ENCODE measurements at places on chromosomes 7 and 10.

- DNase-seq = no peak
Measured at GRCh38 chr10:129465796-129466702, 992 bp upstream of the MGMT start.

- no peak for DNase-seq
Measured at GRCh38 chr7:52355053-52355452, 680.4 kb upstream of the POM121L12 start.

GRCh38 chr10:33365871-33366411 is 31.5 kb upstream of the NRP1 start:
- DNase-seq = peak; percentile 23

- DNase-seq = no peak
Measured at GRCh38 chr10:58023341-58024073, 244.2 kb downstream of the IPMK start.

DNA sequence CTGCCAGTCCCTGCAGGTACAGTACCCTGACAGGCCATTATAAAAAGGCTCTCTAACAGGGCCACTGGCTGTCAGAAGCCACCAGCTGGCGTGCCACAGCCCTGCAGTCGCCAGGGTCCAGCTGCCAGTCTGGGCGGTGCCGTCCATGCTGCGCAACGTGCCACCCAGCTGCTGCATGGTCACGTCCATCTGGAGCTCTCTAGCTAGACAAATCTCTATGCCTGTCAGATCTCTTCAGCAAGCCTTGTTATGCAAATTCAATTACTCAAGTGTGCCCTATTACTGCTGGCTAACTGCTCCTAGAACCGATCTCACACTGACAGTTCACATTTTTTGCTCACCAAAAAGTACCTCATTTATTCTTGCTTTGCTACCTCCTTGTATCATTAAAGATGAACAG is 75.9 kb downstream of the HIBADH start:
- DNase-seq = peak; percentile 1

DNA sequence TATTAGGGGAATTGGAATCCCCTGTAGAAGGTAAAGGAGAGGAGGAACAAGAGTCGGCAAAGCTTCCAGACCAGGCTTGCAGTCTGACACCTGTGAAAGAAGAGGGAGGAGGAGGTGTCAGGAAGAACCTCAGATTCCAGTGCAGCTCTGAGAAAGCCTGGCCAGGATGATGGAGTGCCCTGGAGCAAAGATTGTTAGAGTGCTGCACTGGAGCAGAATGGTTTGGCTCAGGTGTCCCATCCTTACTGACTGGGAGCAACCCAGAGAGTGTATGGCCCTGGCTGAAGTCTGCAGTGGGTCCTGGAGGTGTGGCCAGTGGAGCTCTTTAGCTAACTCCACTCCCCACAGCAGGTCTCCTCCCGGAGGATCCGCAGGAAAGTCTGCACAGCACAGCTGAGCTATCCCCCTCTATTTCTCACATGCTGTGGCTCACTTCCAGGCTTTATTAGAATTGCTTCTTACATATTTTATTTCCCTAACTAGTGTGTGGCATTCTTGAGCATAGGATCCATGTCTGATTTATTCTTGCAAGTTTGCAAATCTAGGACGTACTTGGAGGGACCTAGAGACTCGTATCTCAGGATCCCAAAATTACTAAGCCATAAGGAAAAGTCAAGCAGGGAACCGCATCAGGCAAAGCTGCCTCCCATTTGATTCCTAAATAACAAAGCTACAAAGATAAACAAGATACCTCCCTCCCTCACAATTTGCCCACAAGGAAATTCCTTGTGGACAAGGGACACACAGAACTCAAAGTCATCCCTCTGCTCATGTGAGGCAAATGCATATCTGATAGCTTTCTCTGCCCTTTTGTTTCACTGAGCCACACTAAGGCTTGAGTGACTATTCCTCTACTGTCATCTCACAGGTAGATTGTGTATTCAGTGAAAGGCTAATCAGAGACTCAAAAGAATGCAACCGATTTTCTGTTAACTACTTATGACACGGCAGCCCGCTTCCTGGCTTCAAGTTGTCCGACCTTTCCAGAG is 58.8 kb downstream of the VIM start:
- no peak for DNase-seq

DNA sequence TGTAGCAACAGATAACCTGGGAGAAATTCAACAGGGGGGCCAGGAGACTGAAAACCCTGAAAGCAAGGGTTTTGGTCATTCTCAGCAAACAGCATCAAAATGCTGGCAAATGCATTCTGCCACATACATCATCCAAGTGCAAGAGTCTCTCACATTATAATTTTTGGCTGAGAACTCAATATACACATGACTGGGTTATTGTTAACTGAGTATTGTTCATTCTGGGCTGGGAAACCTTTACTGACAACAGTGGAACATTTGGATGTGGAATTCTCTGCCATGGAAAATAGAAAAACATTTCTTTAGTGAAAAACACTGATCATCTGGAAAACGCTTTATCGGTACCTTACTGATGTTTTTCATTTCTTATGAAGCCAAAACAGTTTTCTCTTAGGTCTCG is 73.1 kb upstream of the MET start:
- DNase-seq = no peak

- no peak for DNase-seq
Measured at GRCh38 chr7:95531605-95532219, 46.0 kb downstream of the ASB4 start.

- no peak for DNase-seq
Measured at GRCh38 chr7:67866054-67866453, 869.4 kb downstream of the TYW1 start.

GRCh38 chr7:16730937-16731336 is 22.6 kb upstream of the TSPAN13 start:
- no peak for DNase-seq

DNA sequence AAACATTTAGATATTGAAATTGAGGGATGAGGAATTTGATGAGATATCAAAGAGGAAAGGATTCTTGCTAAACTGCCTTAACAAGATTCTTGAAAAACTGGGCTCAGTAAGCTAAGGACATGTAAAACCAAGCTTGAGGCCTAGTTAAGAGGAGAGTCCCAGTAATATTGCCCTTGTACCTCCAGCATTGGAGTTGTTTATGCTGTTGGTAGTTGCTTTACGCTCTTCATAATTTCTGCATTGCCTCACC is 156.1 kb upstream of the TRIM24 start:
- DNase-seq = no peak

GRCh38 chr10:48611133-48611532 is 6.3 kb upstream of the ARHGAP22 start:
- DNase-seq = no peak

DNA sequence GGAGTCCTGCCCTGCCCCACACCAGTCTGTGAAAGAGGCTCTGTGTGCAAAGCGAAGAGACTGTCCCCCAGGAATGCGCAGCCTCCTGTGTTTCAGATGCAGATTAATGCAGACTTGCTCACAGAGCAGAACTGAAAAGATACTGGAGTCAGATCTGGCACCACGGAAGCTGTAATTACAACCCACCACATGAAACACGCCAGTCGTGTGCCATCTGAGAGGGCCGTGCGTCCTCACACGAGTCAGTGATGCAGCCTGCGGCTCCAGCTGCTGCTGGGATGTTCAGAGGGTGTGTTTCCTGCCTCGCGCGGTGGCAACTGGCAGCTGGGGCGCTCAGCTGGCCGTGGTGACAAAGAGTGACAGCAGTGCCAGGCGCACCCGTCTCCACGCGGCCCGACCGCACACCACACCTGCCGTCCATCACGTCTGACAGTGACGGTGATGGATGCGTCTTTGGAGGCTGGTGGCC is 50.0 kb downstream of the NKX6-2 start:
- DNase-seq = no peak

- DNase-seq = no peak
Measured at GRCh38 chr7:22486597-22486996, 13.4 kb downstream of the STEAP1B start.

DNA sequence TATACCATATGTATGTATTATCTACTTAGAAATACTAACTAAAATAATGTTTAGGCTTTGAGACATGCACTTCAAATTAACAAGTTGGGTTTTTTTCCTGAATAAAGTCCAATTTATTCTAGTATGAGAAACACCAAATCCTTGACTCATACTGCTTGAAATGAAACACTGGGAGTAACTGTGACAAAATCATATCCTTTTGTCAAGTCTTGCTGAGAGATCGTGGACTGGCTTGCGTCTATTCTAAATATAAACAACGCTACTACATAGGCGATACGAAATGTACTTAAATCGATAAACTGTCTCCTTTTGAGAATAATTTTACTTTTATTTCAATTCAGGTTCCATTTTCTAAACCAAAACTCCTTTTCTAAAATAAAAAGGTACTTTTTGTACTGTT is 16.3 kb downstream of the SMURF1 start:
- no peak for DNase-seq

GRCh38 chr7:30549931-30550493 is 44.7 kb upstream of the GARS1 start:
- no peak for DNase-seq

DNA sequence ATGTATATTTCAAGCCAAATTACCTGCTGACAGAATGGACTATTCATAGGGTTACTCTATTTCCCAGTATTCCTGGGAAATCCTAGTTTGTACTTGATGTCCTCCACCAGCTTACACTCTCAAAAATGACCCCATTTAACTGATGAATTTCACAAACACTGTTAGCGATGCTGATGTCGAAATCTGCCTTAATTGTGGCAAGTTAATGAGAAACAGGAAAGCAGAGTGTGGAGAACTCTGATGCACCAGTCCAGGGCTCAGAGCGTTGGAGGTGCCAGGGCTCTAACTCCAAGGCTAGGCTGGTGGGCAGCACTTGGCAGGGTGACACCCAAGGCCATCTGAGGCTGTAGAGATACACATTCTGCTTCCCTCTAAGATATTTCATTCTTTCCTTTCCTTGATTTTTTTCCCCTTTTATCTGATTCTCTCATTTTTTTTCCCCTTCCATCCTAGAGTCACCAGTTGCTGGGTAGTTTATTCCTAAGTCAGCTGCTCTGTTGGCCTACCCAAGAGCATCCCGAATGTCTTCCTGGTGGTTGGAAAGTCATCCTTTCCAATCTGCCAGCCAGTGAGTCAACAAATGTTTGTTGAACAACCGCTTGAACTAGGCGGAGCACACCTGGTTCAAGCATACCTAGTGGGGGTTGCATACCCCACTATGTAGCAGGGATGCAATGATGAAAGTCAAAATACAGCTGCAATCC is 525.0 kb upstream of the NRP1 start:
- no peak for DNase-seq

DNA sequence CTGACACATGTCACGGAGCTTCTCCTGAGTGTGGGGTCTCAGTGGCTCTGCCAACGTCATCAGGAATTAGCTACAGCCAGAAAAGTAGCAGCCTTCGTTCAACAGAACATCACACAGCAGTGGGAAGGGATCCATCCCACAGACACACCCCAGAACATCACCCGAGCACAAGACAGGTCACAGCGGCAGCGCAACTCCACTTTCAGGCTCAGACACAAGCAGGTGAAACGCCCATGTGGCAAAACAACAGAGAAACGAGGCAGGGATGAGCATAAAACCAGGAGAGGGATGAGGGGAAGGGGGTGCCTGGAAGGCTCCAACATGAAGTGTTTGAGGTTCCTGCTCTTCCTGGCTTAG is 44.8 kb downstream of the CAMK2B start:
- DNase-seq = no peak

DNA sequence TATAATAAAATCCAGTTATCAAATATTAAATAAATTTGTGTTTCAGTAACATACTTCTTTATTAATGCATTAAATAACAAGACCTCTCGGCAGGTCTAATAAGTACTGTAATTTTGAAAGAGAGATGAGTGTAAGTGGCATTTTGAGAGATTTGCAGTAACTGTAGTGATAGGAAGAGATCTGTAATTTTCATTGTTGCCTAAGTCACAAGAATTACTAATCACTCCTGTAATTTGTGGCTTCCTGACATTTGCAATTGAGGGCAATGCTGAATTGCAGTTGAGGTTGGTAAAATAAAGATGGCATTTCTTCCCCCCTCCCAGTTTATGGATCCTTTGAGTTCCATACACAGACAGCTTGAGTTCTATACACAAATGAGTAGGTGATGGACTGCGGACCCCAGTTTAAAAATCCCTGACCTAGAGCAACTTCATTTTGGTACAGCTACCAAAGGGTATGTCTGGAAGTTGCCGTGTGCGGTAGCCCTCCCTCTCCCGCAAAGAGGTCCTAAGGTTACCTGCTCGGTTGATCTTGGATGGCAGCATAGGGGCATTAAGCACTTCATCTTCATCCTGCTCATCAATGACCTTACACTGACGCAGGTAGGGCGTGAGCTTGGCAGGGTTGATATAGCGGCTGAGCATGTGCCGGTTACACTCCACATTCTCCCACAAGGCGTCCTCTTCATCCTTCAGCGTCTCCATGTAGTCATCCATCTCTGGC is 96.4 kb downstream of the CARD11 start:
- DNase-seq = no peak

- DNase-seq = no peak
Measured at GRCh38 chr7:38177621-38178003, 433 bp upstream of the STARD3NL start.

GRCh38 chr7:111272092-111272491 is 181.2 kb downstream of the LRRN3 start:
- DNase-seq = no peak

GRCh38 chr10:123380491-123381085 is 226.4 kb downstream of the BUB3 start:
- no peak for DNase-seq

- DNase-seq = no peak
Measured at GRCh38 chr7:155483245-155483644, 25.3 kb downstream of the EN2 start.

- no peak for DNase-seq
Measured at GRCh38 chr10:37856881-37857286, 526 bp downstream of the ZNF248 start.

GRCh38 chr7:138970952-138971351 is 10.2 kb downstream of the KIAA1549 start:
- no peak for DNase-seq

- DNase-seq = no peak
Measured at GRCh38 chr10:31939797-31940708, 11.4 kb upstream of the ARHGAP12 start.

- no peak for DNase-seq
Measured at GRCh38 chr10:12465385-12466136, 116.2 kb downstream of the CAMK1D start.

- DNase-seq = no peak
Measured at GRCh38 chr7:16813232-16813616, 8.4 kb upstream of the AGR2 start.

- DNase-seq = no peak
Measured at GRCh38 chr7:10718768-10719167, 254.9 kb upstream of the PHF14 start.

GRCh38 chr7:150631866-150632864 is at the start of gene GIMAP6:
Gene GIMAP6, minus strand, starts transcription at chr7:150632385. Its CDS starts 2,243 bp downstream, at chr7:150630142.
- DNase-seq = peak; percentile 33

GRCh38 chr10:120103738-120104560 is 211.4 kb downstream of the SEC23IP start:
- DNase-seq = no peak

GRCh38 chr10:83932245-83932644 is 207.1 kb upstream of the GHITM start:
- DNase-seq = no peak

GRCh38 chr10:5816170-5816569 is 2.9 kb upstream of the GDI2 start:
- DNase-seq = no peak

GRCh38 chr7:45236666-45237065 is 79.1 kb downstream of the RAMP3 start:
- no peak for DNase-seq

Data from CD4-positive, alpha-beta T cell treated with Interferon gamma for 1 hour (primary cell).